ENCODE measurements at places on chromosomes 3 and 15.
A peak's percentile ranks its signal among the peaks of the same experiment; 100 is the strongest.

- peak; percentile 13 for DNase-seq
These were observed 120.0 kb upstream of the CTDSPL start for GRCh38 chr3:37741644-37742043.

DNA sequence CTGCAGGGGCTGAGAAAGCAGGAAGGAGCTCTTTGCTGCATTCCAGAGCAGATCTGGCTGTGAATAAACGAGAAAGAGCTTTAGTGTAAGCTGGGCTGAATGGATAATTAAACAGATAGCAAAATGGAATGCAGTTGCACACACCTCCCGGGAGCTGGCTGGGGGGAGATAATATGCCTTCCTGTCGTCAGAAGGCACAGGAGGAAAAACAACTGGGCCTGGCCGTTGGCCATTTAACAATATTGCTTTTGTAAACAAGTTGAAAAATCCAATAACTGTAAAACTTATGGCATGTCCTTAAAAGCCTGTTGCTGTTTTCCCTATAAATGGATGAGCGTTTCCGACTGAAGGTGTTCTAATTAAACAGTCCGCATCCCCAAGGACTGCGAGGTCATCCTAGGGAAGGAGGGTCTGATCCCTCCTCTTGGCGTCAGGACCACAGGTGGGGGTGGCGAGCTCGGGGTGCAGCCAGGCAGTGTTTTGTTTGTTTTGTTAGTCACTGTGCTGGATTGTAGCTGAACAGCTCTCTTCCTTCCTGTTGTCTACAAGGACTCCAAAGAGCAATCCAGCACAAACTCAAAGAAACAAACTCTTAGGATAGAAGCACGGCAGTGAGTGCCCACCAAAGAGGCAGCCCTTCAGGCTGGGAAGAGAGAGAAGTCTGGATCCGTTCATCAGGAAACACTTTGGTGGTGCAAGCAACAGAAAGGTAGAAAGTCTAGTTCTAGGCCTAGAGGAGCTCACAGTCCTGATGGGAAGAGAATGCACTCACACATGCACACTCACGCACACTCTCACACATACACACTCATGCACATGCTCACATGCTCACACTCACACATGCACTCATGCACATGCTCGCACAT, 133.4 kb upstream of the SMAD3 start:
- no peak for DNase-seq

GRCh38 chr3:192685801-192686200, 41.5 kb downstream of the FGF12 start:
- DNase-seq = no peak

- no peak for DNase-seq
These were observed 7.0 kb downstream of the GPR160 start for GRCh38 chr3:170044795-170045244.

DNA sequence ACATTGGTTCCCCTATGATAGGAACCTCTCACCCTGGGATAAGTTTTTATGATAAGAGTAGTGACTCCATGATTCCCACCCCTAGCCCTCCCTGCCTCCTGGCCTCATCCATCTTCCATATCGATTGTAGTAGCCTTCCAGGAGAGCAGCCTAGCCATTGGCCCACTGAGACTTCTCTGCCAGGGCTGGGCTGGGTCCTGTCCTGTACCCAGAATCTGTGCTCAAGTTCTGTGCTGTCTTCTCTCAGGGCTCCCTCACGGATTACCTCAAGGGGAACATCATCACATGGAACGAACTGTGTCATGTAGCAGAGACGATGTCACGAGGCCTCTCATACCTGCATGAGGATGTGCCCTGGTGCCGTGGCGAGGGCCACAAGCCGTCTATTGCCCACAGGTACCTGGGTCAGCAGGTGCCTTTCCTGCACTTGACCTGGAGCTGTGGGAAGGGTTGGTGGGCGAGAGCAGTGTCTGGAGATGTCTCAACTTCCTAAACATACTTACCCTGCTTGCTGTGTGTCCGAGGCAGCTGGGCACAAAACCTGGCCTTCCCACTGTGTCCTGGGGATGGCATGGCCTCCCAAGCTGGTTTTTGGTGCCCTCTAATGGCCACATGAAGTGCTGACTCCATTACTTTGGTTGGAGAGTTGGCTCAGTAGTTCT, 16.6 kb upstream of the EXOG start:
- DNase-seq = peak; percentile 58

DNA sequence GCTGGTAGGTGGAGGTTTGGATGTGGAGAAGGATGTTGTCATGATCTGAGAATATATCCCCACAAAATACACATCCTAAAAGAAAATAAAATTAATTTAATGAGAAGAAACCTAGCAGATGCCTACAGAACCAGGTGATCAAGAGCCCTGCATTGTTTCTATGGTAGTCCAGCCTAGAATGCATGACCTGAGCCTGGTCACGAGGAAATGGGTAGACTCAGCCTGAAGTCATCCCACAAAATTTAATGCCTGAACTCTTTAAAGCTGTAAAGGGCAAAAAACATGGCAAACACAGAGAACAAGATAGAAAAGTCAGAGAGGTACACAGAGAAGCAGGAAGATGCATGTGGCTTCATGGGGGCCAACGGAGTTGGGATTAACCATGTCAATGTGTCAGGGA, 36.0 kb downstream of the LDHAL6B start:
- no peak for DNase-seq

GRCh38 chr3:54014067-54014466, 108.3 kb upstream of the CACNA2D3 start:
- DNase-seq = no peak

DNA sequence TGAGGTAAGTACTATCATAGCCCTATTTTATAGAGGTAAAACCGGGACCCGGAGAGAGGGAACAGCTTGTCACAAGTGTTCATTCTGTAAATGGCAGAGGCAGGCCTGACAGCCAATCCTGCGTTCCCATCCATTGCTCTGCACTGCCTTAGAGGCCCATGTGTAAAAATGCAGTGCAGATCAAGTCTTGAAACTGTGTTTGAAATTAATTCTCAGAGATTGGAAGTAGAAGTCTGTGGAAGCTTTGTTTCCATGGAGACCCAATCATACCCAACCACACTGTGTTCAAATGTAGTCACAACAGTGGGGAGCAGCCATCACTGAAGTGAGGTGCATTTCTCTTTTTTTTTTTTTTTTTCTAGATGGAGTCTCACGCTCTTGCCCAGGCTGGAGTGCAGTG, 13.1 kb upstream of the DNASE1L3 start:
- DNase-seq = no peak

DNA sequence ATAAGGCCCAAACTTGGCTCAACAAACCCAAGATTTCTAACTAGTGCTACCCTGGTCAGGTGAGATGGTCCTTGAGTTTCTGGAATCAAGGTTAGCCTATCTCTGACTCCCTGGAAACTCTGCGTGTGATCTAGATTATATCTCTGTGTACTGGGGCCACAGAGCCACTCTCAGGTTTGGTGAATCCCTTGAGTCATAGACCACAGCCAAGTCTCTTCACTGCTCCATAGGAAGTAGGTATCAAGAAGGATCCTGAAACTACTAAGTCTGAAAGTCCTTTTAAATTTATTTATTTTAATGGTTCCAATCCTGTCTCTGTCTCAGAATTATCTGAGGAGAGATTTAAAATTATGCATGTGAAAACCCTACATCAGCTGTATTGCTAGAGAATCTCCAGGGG, 99.1 kb downstream of the TUSC7 start:
- no peak for DNase-seq

DNA sequence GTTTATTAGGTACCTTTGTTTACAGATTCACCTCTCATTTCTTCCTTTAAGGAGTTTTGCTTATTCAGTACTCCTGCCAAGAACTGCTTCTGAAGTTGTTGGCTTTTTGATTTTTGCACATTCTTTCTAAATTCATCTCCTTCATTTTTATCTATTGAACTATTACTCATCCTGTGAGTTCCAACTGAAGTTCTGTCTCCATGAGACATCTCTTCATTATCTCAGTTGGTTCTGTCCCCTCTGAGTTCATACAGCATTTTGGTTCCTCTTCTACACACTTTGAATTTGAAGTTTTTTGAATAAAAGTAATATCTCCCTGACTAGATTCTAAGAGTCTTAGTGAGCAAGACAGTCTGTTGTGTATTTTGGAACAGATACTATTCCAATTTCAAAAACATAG, 299.7 kb downstream of the OTOL1 start:
- no peak for DNase-seq

- no peak for DNase-seq
These were observed 22.5 kb upstream of the SRGAP3 start for GRCh38 chr3:9271903-9272302.

GRCh38 chr3:4343258-4343657, 40.1 kb downstream of the SETMAR start:
- no peak for DNase-seq

DNA sequence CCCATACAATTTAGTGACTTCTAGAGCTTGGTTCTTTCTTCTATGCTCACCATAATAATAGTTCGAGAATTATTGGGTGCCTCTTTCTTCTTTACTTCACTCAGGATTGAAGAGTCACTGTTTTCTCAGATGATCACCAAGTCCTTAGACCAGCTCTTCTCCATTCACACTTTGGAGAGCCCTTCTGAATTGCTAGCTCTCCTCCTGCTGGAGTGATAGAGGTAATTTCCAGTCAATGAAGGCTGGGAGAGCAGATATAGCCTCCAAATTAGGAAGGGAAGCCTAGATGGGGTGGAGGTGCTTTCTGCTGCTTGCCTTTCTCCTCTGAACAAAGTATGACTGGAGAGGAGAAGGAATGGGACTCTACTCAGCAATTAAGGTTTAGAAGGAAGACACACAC, 10.7 kb upstream of the BBX start:
- no peak for DNase-seq

GRCh38 chr3:85007195-85008094, 48.7 kb downstream of the CADM2 start:
- DNase-seq = no peak

DNA sequence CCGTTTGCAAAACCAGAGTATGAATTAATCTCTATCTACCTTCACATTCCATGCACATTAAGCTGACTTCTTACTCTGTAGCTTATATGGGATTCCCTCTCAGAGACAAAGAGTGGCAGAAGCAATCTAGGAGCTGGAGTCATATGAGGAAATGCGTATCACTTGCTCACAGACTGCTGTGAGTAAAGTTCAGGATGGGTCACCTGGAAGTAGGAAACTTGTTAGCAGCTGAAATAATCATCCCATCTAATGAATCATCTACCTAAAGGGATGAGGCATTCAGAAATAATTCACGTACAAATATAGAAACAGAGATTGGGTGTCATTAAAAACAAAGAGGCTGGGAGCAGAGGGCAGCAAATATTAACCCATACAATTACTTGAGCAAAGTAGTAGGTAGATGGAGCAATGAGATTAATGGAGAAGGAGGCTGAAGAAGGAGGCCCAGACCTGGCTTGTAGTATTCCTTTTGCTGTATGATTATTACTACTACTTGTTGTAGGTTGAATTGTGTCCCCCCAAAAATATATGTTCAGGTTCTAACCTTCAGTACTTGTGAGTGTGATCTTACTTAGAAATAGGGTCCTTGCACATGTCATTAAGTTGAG, 866.3 kb downstream of the ROBO2 start:
- no peak for DNase-seq

DNA sequence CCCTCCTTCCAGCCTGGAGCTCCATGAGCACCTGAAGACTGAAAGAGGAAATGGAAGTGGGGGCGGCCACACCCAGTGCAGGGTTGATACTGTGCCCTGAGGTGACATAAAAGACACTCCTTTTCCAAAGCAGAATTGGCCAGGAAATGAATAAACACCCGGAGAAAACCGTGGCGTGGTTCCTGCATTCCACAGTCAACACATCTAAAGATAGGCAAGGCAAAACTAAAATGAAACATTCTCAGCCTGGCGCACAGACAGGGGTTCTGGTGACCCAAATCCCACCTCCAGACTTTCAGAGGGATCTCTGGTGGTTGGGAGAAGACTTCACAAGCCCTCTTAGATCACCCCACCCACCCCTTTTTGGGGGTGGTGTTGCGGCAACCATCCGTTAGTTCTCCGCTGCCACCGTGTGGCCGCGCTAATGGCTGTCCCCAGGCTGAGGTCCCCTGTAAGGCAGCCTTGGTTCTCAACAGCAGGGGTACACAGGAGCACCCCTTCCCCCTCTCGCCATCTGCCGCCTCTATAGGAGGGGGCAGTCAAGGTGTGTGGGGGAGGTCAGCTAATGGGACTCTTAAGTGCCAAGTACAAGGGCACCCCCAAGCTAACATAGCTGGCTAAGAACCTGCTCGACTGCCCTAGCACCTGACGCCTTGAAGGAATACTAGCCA, 2.5 kb upstream of the MST1R start:
- DNase-seq = peak; percentile 63

DNA sequence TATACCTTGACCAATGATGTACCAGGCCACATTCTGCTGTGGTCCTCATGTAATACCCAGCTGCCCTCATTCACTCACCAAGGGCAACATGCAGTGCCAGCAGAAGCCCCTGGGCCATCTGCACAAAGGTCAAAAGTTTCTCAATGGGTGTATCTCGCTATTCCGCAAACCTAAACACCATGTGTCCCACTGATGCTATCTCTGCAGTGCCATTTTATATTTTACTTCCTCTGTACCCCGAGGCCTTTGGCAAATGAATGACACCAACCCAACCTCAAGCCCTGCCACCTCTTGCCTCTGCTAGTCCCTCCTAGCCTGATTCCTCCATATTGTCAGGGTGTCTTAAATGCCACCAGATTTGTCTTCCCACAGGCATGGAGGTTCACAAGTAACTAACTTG, 59.2 kb downstream of the AAGAB start:
- no peak for DNase-seq

GRCh38 chr3:54756330-54756731, 171.5 kb downstream of the LRTM1 start:
- DNase-seq = no peak

- DNase-seq = no peak
These were observed 75.7 kb downstream of the LRRK1 start for GRCh38 chr15:100994597-100995446.

- no peak for DNase-seq
These were observed 4.8 kb downstream of the TMIE start for GRCh38 chr3:46705751-46706552.

GRCh38 chr3:123335007-123335670, 113.8 kb downstream of the ADCY5 start:
- DNase-seq = no peak

- no peak for DNase-seq
These were observed 8.8 kb upstream of the ANKUB1 start for GRCh38 chr3:149801195-149801594.

DNA sequence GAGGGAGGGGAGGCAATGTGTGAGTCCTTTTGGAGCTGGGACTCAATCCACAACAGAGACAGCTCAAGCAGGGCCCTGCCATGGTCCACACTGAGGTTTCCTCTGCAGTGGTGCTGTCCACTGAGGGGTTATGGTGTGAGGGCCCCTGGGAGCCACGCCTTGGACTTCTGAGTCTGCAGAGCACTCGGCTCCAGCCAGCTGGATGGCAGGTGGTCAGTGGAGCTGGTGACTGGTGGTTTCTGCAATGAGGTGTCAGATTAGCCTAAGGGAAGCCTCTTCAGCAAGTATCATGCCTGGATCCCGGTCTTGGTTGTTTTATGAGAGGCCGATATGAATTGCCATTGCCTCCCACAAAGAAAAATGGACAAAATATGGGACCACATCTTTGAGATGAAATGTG, 21.7 kb downstream of the LSM3 start:
- DNase-seq = no peak

- no peak for DNase-seq
These were observed 107.3 kb upstream of the PRR20G start for GRCh38 chr3:127394984-127395662.
